BJ (cell line): ENCODE measurements at places on chromosomes 12 and 14.

DNA sequence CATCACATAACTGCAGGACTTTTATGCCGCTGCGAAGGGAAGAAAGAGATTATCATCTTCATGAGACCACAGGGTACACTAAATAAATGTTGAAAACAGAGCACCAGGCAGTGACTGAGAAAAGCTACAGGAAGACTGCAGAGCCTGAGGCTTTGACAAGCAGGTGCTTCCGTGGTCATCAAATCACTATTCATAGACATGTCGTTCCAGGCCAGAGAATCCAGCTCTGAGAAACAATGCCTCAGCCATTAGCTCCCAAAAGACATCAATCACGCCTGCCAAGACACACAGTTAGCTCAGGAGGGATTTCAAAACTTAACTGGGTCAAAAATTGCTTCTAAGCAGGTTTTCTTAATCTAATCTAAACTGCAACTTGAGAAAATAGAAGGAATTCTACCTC is 47.2 kb upstream of the GARIN6 start:
- DNase-seq: no peak

DNA sequence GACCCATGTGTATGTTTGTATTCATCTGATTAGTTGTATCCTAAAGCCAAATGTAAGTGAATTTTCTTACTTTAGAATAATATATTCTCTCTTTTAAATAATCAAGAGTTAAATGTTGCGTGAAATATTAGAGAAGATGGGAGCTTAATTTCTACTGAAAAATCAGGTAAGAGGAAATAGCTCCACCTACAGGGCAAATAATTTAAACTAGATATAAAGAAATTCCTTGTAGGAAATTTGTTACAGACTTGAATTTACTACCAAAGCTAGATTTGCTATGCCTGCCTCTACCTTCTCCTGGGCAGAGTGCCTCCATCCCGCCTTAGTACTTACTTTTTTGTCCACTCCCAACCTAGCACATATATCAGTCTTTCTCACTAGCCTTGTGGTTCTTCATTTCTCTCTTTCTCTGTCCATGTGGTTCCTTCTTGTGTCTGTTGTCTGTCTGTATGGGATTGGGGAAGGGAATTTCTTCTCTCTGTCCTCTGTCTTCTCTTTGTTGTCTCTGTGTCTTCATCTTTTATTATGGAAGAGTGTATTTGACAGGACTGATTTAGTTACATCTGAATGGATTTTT is 44.7 kb downstream of the PALS1 start:
- DNase-seq: no peak

DNA sequence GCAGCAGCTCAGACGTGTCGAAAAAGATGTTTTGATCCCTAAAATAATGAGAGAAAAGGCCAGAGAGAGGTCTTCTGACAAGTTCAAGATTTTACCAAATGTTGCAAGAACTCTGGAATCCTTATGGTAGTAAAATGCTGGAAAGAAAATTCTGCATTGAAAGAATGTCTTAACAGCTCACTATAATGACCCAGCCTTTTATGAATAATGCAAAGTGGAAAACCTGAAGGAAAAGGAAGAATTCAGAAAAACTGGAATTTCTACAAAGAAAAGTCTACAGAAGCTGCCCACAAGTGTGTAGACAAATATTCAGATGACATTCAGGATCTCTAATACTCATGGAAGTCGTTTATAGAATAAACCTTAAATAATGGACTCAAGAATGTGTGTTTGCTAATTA is 1.8 kb upstream of the CCDC88C start:
- no peak for DNase-seq

DNA sequence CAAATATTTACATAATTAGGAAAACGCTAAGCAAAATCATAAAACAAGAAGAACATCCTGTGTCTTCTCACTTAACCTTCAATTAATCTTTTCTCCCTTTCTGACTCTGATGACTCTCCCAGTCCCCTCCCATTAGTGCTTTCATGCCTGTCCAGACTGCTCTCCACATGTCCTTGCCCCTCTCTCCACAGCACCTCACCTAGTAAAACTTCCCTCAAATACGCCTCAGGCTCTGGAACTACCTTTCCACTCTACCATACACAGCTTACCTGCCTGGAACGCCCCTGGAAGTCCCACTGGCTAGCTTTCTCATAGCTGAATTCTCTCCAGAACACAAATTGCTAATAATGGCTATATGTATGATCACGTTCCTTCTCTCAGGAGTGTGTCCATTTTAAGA is 44.7 kb downstream of the SLC5A8 start:
- DNase-seq: no peak

GRCh38 chr14:50059763-50060616 is 56.4 kb downstream of the VCPKMT start:
- DNase-seq: no peak

DNA sequence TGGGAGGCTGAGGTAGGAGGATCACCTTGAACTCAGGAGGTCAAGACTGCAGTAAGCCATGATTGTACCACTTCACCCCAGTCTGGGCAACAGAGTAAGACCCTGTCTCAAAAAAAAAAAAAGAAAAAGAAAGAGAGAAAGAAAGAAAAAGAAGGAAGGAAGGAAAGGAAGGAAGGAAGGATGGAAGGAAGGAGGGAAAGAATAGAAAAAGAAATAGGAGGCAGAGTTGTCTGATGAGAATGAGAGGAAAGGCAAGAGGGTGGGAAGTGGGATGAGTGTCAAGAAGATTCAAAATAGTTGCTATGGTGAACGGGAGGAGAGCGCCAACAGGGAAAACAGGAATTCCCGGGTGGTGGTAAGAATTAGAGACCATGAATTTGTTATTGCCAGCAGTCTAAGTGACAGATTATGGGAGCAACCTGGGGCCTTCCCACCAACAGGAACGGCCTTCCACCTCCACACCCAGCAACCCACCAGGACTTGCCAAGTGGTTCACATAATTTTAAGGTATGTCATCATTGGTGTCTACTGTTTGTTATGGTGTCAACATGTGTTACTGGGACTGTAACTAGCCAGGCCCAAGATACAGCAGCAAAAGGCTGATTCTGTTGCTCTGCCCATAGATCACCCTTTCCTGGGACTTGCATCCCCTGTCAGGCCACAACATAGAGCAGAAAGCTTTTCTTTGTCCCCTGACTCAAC is 36.1 kb upstream of the C12orf76 start:
- DNase-seq: no peak
